ENCODE measurements at places on chromosomes 2 and 18.

- DNase-seq, result no peak
Observed at GRCh38 chr2:190173392-190173791, 110.9 kb upstream of the MSTN start.

GRCh38 chr2:15563227-15564100 is 2.3 kb upstream of the NBAS start:
- DNase-seq, result no peak

DNA sequence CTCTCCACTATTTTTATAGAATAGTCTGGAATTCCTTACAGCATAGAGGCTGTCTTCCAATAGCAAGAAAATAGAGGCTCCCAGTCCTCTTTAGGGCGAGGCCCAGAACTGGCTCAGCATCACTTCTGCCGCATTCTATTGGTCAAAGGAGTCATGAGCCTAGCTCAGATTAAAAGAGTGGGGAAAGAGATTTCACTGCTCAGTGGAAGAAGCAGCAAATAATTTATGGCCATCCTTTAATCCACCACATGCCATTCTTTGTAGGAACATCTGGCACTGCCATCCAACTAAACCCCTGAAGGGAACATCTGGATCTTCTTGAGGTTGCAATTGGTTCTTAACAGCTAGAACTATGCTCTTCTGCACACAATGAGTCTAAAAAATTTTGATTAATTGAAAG is 43.4 kb upstream of the NEUROD1 start:
- DNase-seq, result no peak

- DNase-seq, result no peak
Observed at GRCh38 chr2:65311596-65311995, 84.0 kb downstream of the ACTR2 start.

GRCh38 chr2:167651406-167652151 is 595.8 kb downstream of the STK39 start:
- no peak for DNase-seq

GRCh38 chr2:111624411-111625156 is 259.4 kb downstream of the ANAPC1 start:
- no peak for DNase-seq

- DNase-seq, result no peak
Observed at GRCh38 chr18:14075196-14075595, 57.0 kb downstream of the ZNF519 start.

- DNase-seq, result no peak
Observed at GRCh38 chr2:174125090-174125489, 123.2 kb downstream of the OLA1 start.

DNA sequence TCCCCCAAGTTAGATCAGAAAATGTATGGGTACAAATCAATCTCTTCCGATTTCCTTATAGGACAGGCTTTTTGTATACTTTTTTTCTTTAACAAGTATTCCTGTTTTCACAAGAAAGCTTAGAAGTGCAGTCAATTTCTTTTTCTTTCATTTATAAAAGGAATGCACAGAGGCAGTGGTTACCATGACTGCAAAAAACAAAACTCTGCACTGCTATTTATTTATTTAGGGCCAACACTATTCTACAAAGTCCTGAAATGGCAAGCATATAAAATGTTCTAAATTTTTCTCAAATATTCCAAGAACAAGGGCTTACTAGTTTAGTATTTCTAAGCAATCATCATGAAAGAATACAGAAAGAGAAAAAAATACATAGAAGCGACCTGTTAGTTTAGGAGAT is 22.2 kb downstream of the ATAD2B start:
- no peak for DNase-seq

DNA sequence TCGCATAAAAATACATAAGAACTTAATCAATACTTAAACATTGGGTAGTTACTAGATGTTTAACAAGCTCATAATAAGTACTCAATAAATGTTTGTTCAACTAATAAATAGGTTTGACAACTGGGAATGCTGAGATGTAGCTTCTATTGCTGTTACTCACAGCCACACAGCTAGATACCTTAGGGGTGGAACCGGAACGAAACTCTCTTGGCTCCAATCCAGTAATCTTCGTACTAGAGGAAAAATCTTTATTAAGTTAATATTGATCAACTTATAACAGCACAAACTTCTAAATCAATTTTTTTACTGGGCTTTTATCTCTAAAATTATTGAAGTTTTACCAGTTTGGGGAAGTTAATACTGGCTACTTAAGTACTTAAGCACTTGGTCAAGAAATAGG is 247.8 kb downstream of the PAX3 start:
- DNase-seq, result no peak

DNA sequence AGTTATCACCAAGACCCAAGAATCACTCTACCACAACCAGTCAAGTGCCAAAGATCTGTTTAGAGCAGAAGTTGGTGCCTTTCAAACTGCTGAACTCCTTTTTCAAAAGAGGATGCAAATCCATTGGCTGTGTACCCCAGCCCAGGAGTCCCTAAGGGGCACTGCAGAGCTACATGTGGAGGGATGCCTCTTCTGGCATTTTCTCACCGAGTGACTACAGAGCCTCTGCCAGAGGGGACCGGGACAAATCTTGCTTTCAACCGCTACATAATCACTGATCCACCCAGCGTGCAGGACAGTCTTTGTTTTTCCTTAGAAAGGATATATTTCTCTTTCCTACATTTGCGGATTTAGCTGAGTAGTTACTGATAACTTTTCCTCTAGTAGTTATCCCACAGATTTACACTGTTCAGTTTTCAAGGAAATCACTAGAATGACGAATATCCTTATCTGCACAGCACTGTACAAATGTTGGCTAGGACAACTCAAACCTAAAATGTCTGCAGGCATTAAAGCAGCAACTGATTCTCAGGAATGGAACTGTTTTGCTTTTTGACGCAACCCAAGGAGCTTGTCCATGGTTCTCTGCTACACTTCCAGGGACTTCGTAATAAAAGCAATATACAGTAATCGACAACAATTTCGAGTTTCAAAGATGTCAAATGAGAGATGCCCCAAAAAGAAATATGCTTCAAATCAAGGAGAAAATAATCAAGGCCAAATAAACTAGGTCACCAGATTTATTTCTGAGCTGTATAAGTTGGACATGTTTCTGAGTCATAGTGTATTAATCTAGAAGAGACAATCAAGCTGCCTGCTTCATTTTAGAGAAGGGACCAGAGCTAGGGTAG is 24.1 kb downstream of the EPB41L3 start:
- no peak for DNase-seq

- no peak for DNase-seq
Observed at GRCh38 chr2:23510471-23510870, 125.5 kb downstream of the KLHL29 start.

- DNase-seq, result no peak
Observed at GRCh38 chr2:233439191-233439590, 84.9 kb downstream of the DGKD start.

DNA sequence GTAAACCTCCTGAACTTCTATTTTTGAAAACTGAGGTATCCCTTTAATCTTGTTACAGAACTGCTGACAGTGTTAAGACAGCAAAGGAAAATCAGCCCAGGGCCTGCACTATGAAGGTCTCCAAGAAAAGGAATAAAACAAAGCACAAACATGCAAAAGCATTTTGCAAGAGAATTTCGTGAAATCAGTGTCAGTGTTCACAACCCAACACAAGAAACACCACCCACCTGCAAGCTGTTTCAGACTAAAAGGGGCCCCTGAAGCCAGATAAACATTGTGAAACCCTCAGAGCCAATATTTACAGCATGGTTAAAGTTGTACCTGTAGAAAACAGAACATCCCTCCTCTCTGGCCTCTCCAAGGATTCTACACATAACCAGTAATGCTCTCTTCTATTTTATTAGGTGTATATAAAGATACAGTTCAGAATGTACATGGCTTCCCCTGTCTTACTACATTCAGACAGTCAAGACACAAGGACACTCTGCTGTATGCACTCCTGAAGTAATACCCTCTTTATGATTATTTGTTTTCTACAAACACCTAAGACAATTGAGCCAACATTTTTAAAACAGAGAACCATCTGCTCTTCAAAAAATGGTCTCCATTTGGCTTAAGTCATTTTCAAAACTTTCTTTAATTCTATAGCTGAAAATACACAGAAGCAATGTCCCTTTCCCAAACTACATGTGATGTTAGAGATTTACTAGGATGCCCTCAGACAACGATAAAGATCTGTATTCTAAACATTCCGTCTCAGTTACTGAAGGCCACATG is 149.5 kb upstream of the ZFP36L2 start:
- DNase-seq, result no peak

Data from stimulated activated CD8-positive, alpha-beta memory T cell treated with anti-CD3 and anti-CD28 coated beads, Interleukin-12 subunit alpha, Interleukin-12 subunit beta, amount 100 ng/mL, for 4 hours (primary cell).